Posterior cingulate gyrus (tissue), 11 donors: ENCODE measurements at places on chromosomes 4 and X.

DNA sequence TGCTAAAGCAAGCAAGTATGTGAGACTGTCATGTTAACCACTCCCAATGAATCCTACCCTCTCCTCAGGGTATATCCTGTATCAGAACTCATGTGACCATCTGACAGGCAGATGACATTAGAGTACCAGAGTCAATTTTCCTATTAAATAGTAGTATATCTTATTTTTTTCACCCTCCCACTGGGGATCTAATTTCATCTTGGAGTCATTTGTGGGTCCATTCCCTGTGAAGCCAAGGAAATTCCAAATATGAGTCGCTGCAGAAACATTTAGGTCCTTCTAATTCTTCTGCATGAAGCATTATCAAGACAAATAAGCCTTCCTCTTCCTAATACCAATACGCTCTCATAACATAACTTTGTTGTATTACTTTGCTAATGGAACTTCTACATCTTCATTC lies 52.2 kb upstream of the BLTP1 start:
- no peak for DNase-seq

DNA sequence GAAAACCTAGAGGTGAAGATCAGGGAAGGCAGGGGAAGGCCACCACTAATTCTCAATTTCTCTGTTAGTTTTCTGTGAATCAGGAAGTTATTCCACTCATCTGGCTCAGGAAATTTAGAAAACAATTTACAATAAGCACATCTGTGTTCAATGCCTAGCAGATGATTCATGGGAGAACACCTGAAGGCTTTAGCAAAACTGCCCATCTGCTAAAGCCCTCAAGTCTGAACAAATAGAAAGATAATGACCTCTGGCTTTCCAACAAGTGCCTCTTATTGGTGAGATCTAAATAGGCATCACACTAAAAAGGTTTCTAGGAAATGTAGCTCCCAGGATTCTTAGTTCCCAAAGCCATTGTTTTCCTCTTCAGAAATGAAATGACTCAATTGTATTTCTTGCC lies 122.1 kb upstream of the GNPDA2 start:
- no peak for DNase-seq

DNA sequence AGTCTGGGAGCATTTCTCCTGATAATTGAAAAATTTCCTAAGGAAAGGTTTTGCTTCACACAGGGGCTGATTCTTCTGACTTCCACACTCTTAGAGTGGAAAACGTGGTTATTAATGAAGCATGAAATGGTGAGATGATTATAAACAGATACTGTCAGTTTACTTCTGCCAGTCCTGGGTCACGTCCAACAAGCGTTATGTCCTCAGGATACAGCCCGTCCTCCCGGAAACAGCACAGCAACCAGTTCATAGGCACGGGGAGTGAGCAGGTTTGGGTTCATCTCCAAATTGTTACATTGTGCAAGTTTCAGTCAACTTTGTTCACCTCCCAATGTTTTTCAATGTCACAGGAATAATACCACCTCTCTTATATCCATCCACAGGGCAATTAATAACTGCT lies 98.8 kb downstream of the NPNT start:
- DNase-seq = no peak

DNA sequence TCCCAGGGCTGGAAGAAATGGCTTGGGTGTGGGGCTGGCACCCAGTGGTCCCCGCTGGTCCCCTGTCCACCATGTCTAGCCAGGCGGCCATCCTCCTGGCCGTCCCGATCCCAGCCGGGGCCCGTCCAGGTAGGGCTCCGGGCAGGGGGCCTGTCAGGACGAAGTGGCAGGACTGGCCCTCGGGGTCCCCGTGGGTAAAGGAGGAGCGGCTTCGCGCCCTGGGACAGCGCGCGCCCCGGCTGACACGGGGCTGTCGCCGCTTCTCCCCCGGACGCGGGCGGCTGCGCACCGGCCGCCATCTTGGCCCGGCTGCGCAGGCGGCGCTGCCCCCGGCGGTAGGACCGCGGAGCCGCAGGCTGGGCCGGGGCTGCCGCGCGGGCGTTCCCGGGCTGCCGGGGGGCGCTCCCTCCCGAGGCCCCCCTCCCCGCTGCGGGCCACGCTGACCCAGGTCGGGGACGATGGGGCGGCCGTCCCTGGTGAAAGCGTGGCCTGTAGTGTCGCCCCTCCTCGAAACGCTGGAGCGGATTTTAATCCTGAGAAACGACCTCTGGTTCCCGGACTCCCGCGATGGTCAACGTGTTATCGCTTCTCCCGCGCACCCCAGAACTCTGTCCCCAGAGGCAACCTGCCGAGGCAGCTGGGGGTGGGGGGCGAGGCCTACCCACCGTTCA lies 60.4 kb upstream of the BCOR start:
- DNase-seq = no peak

DNA sequence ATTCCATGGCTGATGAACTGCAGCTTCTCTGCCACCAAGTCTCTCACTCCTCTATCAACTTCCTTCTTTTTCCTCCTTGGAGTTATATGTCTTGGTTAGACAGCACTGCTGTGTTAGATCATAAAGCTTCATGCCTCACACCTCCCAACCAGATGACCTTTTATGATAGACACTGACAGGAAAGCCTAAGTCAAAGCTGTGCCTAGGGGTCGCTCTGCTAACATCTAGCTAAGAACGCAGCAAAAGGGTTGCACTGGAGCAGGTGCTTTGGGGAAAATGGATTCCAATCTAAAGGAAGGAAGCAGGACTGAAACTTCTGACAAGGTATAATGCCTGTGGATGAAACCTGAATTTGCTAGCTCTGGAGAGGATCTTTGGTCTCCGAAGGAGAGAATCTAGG lies 509.7 kb downstream of the SMARCA1 start:
- no peak for DNase-seq

GRCh38 chrX:131841496-131842437 lies 181.3 kb upstream of the STK26 start:
- DNase-seq = peak; percentile 19

DNA sequence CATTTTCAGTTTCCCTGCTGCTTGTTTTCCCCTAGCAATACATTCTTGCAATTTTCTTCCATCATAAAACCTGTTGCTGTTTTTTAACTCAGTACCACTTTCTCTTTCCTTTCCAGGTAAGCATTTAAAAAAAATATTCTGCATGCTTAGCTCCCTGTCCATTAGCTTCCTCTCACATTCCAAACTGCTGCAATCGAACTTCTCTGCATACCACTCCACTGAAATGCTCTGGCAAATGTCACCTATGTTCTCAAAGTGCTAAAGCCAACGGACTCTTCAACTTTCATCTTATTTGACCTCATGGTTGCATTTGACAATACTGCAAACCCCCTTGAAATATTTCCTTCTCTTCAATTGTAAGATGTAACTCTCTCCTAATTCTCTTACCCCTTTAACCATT lies 192.7 kb downstream of the ANAPC10 start:
- DNase-seq = no peak

DNA sequence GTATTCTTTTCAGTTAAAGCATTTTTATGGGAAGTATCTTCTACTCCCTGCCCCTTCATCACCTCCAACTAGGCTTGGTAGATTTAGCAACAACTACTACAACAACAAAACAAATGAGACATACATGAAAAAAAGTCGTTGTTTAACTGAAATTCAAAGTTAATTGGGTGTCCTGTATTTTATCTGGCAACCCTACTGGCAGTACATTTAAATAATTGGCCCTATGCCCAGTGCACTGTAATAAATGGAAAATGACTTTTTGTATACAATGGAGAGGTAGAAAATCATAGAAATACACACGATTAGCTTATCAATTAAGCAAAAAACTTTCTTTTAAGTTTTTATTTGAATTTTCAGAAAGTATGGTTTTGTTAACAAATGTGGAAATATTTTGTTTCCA lies 21.4 kb upstream of the CLGN start:
- no peak for DNase-seq

- peak; percentile 83 for DNase-seq
These were observed 326.6 kb upstream of the F9 start for GRCh38 chrX:139203651-139204570.

GRCh38 chrX:134660627-134661026 lies 2.4 kb upstream of the PLAC1 start:
- no peak for DNase-seq

- DNase-seq = no peak
These were observed 239.3 kb downstream of the C4orf33 start for GRCh38 chr4:129335276-129335675.

DNA sequence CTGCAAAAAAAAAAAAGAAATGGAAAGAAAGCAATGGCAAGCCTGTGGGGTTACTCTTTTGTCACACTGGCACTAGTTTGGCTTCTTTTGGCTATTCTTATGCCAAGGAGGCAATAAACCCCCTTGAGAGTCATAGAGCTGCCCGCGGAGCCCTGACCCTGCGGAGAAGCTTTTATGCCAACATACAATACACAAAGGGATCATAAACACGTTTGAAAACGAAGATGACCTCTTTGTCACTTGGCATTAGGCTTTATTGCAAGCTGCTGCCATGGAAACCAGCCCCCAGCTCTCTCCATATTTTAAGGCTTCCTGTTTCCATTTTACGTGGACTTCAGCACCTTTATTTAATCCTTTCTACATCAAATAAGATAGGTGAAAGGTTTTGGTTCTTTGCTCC lies 7.6 kb downstream of the NEUROG2 start:
- no peak for DNase-seq

GRCh38 chr4:24730256-24731001 lies 64.9 kb upstream of the SOD3 start:
- DNase-seq = peak; percentile 76

GRCh38 chr4:73021634-73022033 lies 47.9 kb downstream of the COX18 start:
- DNase-seq = no peak

DNA sequence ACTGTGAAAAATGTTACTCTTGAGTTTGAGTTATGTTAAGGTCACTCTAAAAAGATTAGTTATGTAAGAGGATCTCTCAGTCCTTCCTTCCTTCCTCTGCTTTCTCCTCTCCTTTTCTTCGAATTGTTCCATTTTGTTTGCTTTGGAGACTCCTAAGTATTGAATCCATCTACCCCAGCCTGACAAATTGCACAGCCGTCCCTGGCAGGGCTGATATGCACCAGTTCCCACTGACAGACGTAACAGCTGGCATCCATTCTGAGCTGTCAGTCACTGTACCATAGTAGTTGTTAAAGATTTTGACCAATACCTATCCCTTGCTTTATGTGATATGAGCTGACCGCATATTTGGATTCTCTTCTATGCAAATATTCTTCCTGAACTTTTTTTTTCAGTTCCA lies 210.7 kb upstream of the IGFBP7 start:
- no peak for DNase-seq

GRCh38 chr4:52366191-52366590 lies 292.9 kb downstream of the USP46 start:
- no peak for DNase-seq

- DNase-seq = no peak
These were observed 73.9 kb upstream of the SRD5A3 start for GRCh38 chr4:55272102-55272501.

DNA sequence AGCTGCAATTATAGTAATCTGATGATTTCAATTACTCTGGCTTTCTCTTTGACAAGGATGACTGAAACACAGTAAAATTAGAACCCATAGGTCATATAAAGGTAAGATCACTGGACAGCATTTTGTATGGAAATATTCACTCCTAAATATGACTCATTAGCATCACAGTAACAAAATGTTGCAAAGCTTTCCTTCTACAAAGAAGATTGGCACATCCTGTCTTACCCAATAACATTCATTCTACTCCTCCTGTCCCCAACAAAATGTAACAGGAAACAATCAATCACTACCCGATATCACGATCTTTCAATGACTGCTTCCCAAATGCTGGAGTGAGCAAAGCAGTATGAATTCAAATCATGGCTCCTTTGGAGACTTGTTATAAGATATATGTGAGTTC lies 95.3 kb downstream of the FANCB start:
- DNase-seq = no peak

- DNase-seq = no peak
These were observed 308.5 kb downstream of the CAMK2D start for GRCh38 chr4:113452868-113453620.

- no peak for DNase-seq
These were observed 600.6 kb downstream of the ANKRD50 start for GRCh38 chr4:124111922-124112321.

- DNase-seq = peak; percentile 92
These were observed 632 bp upstream of the PCDH7 start for GRCh38 chr4:30719454-30720020.

- no peak for DNase-seq
These were observed 128.4 kb downstream of the SH3RF1 start for GRCh38 chr4:169142391-169142790.

GRCh38 chr4:181498148-181498547 lies 745.1 kb upstream of the TENM3 start:
- DNase-seq = no peak

GRCh38 chrX:109967156-109967555 lies 35.8 kb upstream of the TMEM164 start:
- DNase-seq = no peak

DNA sequence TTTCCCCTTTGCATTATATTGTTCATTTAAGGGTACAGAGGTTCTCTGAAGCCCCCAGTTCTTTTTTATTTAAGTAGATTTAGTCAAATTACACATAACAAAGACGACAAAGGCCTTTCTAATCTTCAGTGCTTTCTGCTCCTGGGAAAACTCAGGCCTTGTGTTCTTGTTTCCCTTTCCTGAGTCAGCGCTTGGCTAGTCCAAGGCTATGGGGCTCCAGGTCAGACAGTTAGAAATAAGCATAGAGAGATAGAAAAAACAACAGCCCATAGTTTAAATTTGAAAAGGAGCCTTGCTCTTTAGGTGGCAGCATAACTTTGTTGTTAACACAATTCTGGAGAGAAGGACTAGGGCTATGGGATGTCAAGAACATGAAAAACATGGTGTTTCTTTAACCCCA lies 97.3 kb downstream of the PPP1R2C start:
- no peak for DNase-seq

DNA sequence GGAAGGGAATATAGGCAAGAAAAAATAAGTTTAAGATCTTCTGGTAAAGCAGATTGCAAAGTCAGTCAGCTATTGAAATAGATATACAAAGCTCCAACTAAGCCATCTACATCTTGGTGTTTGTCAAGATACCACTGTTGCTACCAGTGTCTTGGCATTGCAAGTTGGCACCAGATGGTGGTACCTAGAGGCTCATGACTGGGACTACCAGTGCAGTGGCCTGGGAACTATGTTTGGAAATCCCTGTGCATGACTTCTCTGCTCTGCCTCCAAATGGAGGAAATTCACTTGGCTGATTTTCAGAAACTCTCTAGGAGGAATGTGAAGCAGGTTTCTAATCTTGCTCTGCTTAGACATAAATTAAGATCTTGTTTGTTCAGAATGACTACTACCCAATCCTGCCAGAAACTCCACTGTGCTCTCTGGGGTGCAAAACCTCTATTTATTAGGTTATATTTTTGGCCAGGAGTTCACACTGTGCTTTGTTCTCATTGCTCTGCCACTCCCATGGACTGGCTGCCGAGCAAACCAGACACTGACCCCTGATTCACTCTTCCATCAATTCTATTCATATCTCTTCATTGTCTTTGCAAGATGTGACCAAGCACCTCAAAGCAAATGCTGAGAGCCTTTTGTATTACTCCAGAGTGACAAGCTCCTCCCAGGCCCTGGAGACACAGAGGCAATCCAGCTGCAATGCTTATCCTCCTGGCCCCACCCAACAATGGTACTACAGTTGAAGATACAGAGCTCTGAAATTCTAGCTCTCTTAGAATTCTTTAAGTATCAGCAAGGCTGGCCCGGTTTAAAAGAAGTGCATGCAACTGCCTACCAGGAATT lies 272.3 kb upstream of the FGF16 start:
- no peak for DNase-seq
